NB4 (cell line): ENCODE measurements at places on chromosomes 2 and 18.

DNA sequence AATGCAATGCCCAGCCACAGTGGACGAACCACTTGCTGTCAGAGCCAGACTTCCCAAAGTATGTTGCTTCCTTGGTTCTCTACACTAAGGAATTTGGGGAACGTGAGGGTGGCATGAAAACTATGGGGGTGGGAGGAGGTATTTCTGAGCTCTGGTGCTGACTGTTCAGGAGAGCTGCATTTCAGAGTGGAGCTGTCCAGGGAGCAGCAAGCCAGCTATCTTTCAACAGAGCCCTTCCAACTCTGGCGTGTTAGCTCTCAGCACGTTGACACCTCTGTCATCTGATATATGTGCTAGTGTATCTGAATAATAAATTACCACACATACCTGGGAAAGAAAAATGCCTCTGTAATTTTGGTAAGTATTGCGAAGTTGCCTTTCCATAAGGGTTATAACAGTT is 66.1 kb downstream of the SAP130 start:
- DNase-seq: no peak

DNA sequence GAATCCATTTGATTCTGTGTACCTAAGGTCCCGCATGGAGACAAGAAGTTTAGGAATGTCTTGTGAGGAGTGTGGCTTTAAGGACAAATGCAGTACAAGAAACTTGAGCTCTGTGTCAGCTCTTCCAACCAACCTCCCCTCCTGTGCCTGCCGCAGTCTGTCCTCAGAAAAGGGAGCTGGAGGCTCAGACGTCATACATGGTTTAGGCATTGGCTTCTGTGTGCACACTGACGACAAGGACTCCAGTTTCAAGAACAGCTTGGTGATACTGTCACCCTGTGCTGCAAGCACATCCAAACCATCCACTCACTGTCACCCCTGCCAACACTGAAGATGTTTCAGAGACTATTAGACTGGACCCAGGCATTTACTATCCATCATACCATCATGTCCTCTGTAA is 470.4 kb downstream of the IRS1 start:
- no peak for DNase-seq

- peak; percentile 55 for DNase-seq
Observed at GRCh38 chr18:55233857-55234256, 274.6 kb upstream of the CCDC68 start.

DNA sequence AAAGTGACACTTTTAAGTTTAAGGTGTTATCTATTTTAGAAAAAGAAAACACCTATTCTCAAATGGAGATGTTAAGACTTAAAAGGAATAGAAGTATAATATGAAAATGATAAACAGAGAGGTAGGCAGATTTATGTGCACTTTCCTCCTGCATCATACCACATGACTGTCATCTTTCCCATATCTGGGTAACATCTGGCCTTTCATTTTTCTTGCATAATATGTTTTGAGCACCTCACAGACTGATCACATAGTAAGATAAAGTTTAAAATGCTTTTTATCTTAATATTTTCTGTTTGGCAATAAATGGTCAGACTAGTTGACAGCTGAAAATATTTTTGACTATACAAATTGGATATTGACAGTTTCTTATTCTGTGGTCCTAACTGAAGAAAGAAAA is 1852.1 kb upstream of the PIK3C3 start:
- DNase-seq: no peak

DNA sequence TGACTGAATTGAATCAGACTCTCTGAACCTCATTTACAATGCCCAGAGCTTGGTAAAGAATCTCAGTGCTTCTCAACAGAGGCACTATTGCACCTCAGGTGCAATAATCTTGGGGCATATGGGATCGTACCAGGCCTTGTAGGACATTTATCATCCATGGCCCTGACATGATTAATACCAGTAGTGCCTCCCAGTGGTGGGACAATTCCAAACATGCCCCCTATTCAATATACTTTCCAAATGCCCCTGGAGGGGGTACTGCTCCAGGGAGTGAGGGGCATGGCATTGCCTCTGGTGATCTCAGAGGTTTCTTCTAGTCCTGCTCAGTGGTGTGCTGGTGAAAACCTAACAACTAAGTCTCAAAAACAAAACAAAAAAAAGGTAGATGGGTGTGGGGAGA is 174.9 kb upstream of the SMAD2 start:
- DNase-seq: no peak

- no peak for DNase-seq
Observed at GRCh38 chr2:241230435-241230834, 42.0 kb downstream of the ANO7 start.

DNA sequence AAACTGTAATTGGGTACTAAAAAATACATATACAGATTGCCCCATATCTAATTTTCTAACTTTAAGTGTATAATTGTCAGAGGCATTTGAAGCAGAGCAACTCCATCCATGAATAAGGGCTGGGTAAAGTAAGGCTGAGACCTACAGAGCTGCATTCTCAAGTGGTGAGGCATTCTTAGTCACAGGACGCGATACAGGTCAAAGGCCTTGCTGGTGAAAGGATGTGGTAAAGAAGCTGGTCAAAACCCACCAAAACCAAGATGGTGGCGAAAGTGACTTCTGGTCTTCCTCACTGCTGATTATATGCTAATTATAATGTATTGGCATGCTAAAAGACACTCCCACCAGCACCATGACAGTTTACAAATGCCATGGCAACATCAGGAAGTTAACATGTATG is 50.0 kb downstream of the SLC8A1 start:
- DNase-seq: peak; percentile 82

GRCh38 chr2:44751754-44752479 is 189.6 kb upstream of the SIX3 start:
- peak; percentile 69 for DNase-seq

DNA sequence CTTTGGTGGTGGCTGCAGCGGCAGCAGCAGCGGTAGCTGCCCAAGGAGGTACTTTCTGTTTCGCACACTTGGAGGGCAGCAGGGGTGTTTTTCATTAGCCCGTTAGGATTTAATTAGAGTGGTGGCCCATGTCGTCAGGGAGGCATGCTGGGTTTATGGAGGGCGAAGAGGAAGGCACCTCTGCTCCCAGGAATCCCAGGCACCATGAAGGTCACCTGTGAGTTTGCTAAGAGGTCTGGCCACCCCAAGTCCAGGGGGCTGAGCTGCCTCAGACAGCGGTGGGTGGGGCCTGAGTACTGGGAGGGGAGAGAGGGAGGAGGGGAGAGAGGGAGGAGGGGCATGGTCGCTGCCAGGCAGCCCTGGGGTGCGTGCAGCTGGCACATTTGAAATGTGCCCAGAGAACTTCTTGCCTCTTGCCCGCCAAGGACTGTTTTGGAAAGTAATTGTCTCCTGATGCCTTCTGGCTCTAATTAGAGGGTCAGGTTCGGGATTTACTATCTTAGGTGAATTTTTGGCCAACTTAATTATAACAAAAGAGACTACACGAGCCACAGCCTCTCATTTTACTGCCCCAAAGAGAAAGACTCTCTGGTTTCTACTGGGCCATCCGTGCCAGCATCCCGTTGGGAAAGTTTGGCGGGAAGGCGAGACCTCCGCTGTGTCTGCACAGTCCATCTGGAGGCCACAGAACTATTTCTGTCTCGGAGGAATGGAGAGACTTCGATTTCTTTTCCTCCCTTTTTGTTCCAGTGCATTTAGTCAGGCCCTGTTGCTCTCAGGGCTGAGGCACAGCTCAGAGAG is 62.0 kb downstream of the GLI2 start:
- DNase-seq: no peak

- no peak for DNase-seq
Observed at GRCh38 chr2:190598621-190599020, 50.3 kb upstream of the NAB1 start.

GRCh38 chr2:74979844-74980243 is 21.4 kb downstream of the POLE4 start:
- DNase-seq: peak; percentile 58

DNA sequence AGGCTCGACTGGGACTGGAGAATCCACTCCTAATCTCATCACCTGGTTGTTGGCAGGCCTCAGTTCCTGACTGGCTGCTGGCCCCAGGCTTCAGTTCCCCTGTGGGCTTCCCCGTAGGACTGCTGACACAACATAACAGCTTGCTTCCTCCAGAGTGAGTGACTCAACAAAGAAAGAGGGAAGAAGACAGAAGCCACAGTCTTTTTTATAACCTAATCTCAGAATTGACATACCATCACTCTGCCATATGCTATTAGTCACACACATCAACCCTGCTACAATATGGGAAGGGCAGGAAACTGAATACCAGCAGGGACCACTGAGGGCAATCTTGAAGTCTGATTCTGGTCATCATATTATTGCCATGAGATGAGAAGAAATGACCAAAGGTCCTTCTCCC is 76.8 kb upstream of the SLC14A2 start:
- DNase-seq: peak; percentile 4

DNA sequence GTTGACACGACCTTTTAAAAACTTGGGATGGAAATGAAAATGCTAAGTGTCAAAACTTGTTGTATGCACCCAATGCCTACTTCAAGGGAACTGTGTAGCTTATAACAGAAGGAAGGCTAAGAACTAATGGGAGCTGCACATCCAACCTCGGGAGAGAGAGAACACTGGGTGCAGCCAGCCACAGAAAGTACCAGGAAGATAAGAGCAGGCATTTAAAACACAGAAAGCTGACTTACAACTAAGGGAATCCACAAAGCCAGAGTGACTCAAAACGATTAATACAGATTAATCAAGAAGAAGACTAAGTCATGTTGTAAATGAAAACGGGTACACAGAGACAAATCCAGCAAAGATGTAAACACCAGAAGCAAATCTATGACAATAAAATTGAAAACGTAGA is 113.4 kb downstream of the HDAC4 start:
- DNase-seq: no peak

GRCh38 chr18:49788327-49788898 is 24.9 kb downstream of the ACAA2 start:
- no peak for DNase-seq
